Activated T-helper 1 cell treated with anti-CD3 and anti-CD28 coated beads, Interleukin-2, amount 50 U/mL, for 16 hours (primary cell): ENCODE measurements at places on chromosomes 7 and 10.

DNA sequence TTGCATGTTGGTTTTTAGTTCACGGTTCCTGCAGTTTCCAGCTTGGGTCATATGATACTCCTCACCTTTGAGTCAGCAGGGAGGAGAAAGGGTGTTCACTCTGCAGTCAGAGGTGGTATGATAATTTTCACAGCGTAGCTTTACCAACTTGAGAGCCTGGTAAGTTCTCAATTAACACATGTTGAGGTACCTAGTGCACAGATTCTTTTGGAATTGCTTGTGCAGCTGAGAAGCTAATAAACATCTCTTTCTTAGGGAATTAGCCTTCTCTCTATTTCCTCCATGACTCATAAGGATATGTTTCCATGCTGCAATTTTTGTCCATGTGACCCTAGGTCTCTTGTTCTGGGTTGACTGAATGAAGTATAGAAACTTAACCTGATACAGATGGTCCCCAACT lies 166.6 kb downstream of the KIF20B start:
- no peak for DNase-seq

DNA sequence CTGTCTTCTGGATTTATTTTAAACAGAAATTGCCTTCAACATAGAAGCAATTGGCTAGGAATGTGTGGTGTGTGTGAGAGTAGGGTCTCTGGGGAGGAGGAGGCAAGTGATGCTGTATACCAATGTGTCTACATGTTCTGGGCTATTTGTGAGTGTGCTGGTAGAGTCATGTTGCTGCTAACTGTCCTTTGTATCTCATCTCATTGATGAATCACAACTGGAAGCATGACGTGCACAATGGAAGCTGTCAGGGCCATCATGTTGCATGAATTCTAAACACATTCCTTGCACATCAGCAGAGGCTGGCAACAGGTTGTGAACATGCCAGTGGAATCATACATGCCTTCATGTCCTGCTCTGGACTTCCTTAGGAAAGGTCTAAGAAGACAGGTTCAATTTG lies 199.7 kb downstream of the BMPER start:
- no peak for DNase-seq

DNA sequence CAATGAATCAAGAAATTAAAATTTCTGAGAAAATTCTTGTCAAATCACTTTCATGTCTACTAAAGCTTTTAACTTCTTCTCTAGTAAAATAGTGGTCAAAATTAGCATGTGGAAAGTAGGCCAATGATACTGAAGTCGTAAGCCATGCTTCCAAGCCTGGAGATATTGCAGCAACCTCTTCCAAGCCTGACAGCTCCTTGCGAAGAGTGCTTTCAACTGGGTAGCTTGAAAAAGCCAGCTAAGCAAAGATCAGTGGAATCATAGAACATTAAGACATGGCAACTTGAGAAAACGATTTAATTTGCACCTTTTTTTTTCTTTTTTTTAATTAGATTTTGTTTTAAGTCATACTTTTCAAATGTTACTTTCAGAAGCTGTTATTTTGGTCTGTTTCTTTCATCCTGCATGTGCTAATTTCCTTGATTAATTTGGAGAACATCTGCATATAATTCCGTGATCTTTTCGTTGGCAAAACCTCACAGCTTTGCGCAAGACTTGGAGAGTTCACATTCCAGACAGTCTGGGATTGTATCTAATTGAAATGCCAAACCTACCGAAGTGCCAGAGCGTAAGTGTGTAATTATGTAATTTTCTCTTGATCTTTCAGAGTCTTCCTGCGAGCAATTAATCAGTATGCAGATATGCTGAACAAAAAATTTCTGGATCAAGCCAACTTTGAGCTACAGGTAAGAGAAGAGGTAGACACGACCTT lies 142.2 kb upstream of the INSYN2A start:
- no peak for DNase-seq

- DNase-seq: peak; percentile 13
These were observed at the start of gene NMT2 for GRCh38 chr10:15168291-15168785. NMT2 (minus strand) TSS chr10:15168693; CDS start chr10:15168612, 81 bp downstream.

GRCh38 chr7:102888561-102889233 lies 24.1 kb upstream of the LRRC17 start:
- DNase-seq: no peak

- no peak for DNase-seq
These were observed 5.1 kb upstream of the TM9SF3 start for GRCh38 chr10:96591946-96592345.

- no peak for DNase-seq
These were observed 13.6 kb downstream of the POR start for GRCh38 chr7:75928568-75928914.

- no peak for DNase-seq
These were observed 180.1 kb downstream of the ARID5B start for GRCh38 chr10:62081341-62082270.

GRCh38 chr10:103545366-103545765 lies 51.9 kb downstream of the NEURL1 start:
- no peak for DNase-seq

DNA sequence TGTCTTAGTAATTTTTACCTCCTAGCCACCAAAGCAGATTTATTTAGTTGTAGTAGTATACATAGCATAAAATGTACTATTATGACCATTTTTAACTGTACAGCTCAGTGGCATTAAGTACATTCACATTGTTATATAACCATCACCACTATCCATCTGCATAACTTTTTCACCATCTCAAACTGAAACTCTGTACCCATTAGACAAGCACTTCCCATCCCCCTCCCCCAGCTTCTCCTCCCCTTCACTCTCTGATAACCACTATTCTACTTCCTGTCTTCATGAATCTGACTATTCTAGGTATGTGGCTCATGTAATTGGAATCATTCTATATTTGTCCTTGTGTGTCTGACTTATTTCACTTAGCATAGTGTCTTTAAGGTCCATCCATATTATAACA lies 71.9 kb downstream of the MRPL32 start:
- DNase-seq: no peak

GRCh38 chr7:64654796-64655548 lies 11.0 kb upstream of the ZNF107 start:
- no peak for DNase-seq

DNA sequence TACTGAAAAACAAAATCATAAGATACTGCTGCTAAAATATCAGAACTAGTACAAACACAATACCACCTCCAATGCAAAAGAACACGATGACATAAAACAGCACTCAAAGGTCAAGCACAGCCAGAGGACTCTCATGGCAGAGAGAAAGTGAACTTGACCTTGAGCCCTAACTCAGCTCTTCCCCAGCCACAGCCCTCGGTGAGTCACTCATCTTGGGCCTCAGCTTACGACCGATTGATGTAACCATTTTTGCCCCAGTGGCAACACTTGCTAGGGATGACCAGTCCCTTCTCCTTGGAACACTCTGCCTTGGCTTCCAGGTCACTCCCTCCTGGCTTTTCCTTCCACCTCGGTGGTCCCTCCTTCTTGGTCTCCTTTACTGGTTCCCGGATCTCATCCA lies 77.8 kb downstream of the JAZF1 start:
- DNase-seq: no peak

GRCh38 chr7:130875265-130875741 lies 141.3 kb upstream of the KLF14 start:
- no peak for DNase-seq

GRCh38 chr7:151113344-151114150 lies 27.3 kb downstream of the AGAP3 start:
- DNase-seq: no peak

GRCh38 chr7:33965183-33965744 lies 59.9 kb downstream of the BMPER start:
- no peak for DNase-seq

GRCh38 chr10:48935577-48935976 lies 4.1 kb downstream of the LRRC18 start:
- DNase-seq: no peak

- no peak for DNase-seq
These were observed 277.3 kb downstream of the SDK1 start for GRCh38 chr7:3578399-3578798.

DNA sequence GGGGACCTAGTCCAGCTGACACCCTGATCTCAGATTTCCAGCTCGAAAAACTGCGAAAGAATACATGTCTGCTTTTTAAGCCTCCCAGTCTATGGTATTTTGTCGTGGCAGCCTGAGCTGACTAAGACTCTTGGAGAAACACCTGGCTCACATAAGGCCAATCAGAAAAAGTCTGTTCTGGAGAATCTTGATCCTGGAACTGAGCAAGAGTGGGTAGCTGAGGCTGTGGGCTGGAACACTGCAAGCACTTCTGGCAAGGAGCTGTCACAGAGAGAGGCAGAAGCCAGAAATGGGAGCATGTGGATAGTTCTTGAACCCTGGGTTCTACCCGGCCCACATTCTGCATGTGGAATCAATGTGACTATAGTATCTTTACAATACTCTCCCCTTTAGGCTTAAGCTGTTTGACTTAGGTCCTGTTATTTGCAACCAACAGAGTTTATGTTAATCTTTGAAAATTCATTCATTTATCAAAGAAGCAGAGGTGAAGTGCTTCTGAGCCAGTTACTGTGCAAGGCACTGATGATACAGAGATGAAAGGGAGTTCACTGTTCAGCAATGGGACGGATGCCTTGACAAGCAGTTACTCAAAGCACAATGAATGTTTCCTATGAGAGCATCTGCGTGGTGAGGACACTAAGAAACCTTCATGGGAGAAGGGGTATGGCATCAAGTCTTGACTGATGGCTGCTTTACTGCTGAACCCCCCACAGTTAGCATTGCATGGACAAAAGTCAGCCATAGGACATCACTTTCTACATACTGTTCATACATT lies 4.4 kb upstream of the C10orf90 start:
- no peak for DNase-seq

DNA sequence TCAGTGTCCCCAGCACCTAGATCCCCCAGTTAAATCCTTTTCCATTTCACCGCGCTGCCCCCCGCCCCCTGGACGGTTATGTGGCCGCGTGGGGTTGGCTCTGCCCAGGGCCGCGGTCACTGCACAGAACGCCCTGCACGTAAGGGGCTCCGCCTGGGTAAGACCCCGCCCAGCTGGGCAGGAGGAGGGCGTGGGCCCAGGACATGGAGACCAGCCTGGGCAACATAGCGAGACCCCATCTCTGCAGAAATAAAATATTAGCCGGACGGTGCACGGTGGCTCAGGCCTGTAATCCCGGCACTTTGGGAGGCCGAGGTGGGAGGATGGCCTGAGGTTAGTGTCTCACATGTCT lies 650 bp upstream of the ZFAND2A start:
- no peak for DNase-seq

- no peak for DNase-seq
These were observed 757 bp downstream of the RAB19 start for GRCh38 chr7:140404565-140405065.

- no peak for DNase-seq
These were observed 10.0 kb upstream of the STAMBPL1 start for GRCh38 chr10:88870089-88870488.

GRCh38 chr10:103445767-103446567 lies 6.2 kb downstream of the CALHM2 start:
- DNase-seq: no peak

GRCh38 chr7:74083928-74084721 lies 521 bp downstream of the LIMK1 start:
- DNase-seq: no peak

GRCh38 chr7:25862261-25863004 lies 289.6 kb upstream of the NFE2L3 start:
- no peak for DNase-seq

- DNase-seq: no peak
These were observed 64.8 kb downstream of the RBM20 start for GRCh38 chr10:110708776-110709443.

- DNase-seq: no peak
These were observed 211.3 kb downstream of the BICC1 start for GRCh38 chr10:58723966-58724365.

- DNase-seq: no peak
These were observed 760 bp downstream of the THNSL1 start for GRCh38 chr10:25017154-25017590.

GRCh38 chr7:72504061-72504706 lies 92.0 kb upstream of the CALN1 start:
- no peak for DNase-seq

DNA sequence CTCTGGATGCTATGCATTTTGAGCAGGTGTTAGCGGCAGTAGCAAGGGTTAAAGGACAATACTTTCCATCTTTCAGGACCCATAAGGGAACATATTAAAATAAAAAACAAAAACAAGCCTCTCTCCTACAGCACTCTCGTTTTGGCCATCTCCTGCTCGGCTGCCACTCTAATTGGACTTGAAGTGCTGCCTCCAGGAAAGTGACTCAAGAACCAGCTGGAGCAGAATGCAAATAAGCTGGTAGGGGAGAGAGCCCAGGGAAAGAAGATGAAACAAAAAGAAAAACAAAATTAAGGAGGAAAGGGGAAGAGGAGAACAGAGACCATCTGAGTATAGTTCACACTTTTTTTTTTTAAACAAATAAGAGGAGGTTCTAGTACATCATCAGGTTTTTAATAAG lies 65.6 kb downstream of the HBP1 start:
- no peak for DNase-seq

GRCh38 chr7:92325173-92325572 lies 79.4 kb downstream of the ANKIB1 start:
- DNase-seq: no peak

GRCh38 chr10:88791924-88792323 lies 10.6 kb upstream of the LIPM start:
- no peak for DNase-seq

- no peak for DNase-seq
These were observed 694.1 kb downstream of the ANKRD7 start for GRCh38 chr7:118918556-118918955.

- DNase-seq: no peak
These were observed 2.1 kb downstream of the TRDMT1 start for GRCh38 chr10:17199351-17199804.

DNA sequence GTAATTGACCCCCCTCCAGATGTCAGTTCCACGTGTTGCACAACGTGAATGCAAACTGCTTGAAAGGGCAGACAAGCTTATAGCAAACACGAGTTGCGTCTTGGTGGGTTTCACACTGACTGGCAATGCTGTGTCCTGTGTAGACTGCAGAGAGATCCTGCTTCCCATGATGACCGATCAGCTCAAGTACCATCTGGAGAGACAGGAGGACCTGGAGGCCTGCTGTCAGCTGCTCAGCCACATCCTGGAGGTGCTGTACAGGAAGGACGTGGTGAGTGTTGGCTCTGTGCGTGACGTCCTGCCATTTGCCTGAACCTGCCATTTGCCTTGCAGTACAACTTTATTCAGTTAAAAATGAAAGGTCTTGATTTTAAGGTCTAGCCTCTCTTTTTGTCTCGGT lies 71.1 kb downstream of the INSYN2A start:
- DNase-seq: no peak

DNA sequence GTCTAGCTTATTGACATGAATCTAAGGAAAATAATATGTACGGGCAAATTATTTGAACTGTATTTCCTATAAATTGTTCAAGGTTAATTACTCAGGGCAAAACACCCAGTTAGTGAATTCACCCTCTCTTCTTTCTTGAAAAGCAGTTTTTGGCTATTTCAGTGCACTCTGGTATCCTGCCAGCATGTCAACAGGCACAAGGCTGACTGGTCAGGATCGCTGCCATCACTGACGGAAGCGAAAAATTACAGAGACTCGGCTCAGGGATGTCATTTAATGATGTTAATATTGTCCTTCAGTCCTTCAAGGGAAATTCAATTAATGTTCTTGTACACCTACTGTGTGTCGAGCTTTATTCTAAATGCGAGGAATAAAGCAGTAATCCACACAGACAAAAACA lies 28.3 kb upstream of the OLAH start:
- no peak for DNase-seq
